ENCODE measurements at places on chromosomes 2 and 18.

DNA sequence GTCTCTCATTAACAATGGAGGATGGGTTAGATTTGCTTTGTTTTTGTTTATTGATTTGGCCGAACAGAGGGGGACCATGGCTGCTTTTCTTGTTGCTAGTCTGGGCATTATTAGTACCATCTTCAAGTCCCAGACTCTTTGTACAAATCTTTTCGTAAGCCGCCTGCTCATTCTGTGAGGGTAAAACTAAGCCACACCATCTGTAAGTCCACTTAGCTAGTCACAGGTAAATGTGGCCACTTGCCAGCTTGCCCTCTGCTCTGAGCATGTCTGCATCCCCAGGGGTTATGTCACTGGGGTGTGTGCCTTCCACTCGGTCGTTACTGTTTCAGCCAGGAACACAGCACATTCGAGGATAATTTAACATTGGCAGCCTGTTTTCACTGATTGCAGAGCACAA is 85.6 kb downstream of the SMIM21 start:
- no peak for DNase-seq

GRCh38 chr2:121626777-121627524 is 22.3 kb downstream of the CLASP1 start:
- DNase-seq, result no peak

GRCh38 chr2:173966274-173967098 is 1.3 kb upstream of the SP3 start:
- no peak for DNase-seq

- no peak for DNase-seq
Observed at GRCh38 chr2:56288838-56289580, 105.2 kb downstream of the CCDC85A start.

DNA sequence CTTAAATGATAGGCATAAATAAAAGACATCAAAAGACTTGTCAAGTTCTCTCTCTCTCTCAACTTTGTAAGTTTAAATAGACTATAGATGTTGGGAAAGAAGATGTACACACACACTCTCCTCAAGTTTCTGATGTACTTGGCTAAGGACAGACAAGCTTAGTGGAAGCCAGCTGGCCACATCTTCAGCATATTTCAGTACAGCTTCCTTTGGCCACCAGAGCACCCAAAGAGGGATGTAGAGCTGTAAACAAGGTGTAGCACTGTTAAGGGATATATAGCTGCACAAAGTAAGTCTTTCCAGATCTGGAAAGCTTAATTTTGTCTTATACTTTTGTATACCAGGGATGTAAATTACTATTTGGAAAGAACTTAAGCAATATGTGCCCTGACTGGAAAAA is 64.3 kb upstream of the MSTN start:
- no peak for DNase-seq

DNA sequence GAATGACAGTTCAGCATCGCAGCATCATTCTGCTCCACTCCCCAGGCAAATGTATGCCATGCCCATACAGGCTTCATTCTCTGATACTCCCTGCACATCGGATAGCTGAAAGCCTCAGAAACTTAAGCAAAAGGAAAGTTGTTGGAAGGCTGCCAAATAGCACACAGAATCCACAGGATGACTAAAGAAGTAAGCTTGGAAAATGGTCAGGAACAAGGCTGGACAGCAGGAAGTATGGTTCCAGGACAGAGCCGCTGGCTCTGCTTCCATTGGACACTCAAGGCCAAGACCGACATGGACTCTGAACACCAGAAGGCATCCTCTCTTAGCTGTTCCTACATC is 256.5 kb downstream of the CDH20 start:
- DNase-seq, result no peak

- DNase-seq, result no peak
Observed at GRCh38 chr2:31384771-31385276, 29.7 kb downstream of the XDH start.

DNA sequence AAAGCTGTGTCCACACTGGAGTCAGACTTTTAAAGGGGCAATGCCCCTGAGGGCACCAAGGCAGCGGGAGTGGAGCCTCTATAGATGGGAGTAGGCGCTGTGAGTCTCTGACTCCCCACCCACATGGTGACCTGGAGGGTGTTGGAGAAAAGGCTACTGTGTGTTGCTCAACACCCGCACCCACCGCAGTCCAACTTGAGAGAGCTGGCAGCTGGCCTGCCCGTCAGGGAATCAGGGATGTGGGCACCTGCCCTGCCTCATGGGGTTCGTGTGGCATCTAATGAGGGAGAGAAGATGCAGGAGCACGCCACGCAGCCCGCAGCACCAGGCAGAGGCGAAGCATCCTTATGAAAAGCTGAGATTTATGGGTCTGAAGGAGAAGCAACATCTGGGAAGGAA is 84.2 kb downstream of the KLHL29 start:
- DNase-seq, result no peak

GRCh38 chr2:3143602-3144001 is 234.0 kb downstream of the EIPR1 start:
- DNase-seq, result no peak

DNA sequence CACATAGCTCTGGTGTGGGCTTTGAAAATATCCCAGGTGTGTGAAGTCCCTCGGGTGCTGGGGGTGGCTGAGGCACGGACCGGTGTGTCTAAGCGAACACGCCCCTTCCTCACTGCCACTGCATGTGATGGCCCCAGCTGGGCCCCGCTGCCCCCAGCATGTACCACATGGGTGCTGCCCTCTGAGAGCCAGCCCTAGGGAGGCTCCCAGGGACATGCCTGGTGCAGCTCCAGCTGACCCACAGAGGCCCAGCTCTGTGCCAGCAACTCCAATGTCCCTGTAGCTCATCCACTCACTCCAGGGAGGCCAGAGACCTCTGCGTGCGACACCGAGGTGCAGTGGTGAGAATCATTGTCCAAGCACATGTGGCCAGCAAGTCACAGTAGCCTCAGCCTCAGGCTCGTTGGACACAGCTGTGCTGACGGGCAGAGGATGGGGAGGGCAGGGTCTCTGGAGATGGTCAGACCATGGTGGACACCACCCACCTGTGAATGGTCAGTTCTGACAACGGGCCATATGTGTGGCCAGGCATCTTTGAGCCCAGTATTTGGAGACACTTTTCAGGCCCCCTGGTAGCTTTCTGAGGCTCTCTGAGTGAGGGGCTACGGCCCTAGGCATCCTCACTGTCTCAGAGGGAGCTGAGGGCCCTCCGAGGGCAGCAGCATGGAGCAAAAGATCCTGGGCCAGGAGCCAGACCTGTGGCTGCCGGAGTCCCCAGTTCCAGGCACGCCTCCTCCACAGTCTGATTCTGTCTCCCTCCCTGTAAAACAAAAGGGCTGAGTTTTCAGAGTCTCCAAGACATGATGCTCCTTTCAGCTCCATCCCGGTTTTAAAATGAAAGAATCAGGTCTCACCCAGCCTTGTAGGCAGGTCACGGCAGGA is 220.7 kb downstream of the NDUFA10 start:
- no peak for DNase-seq

DNA sequence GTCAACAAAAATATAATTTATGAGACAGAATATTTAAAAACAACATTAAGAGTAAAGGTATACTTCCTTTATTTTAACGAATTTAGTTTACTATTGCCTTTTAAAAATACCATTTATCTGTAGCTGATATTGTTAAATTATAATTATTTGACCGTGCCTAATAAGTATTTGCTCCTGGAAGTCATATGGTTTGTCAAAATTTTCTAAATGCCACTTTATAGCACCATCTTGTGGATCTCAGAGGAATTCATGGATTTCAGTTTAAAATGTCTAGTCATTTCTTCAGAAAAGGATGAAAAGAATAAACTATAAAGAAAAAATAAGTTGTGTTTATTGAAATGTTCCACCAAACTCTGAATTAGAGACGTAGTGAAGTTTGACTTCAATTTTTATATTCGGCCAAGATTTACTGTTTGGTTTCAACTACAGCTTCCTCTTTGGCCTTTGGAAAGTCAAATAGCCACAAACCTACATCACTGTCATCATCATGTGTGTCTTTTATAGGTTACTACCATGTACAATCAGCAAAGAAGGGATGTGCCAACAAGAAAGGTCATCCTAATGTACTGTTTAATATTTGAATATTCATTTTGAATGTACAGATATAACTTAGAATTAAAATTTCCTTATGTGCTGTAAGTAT is 10.3 kb upstream of the FTCDNL1 start:
- DNase-seq, result no peak

- DNase-seq, result no peak
Observed at GRCh38 chr18:9354256-9354655, 19.7 kb downstream of the TWSG1 start.

- DNase-seq, result no peak
Observed at GRCh38 chr2:43619511-43619910, 17.5 kb upstream of the PLEKHH2 start.

- no peak for DNase-seq
Observed at GRCh38 chr18:58539659-58540380, 89.1 kb downstream of the ALPK2 start.

- DNase-seq, result no peak
Observed at GRCh38 chr2:61356261-61356957, 114.5 kb downstream of the USP34 start.

GRCh38 chr2:64104933-64105332 is 39.3 kb downstream of the PELI1 start:
- DNase-seq, result no peak

- no peak for DNase-seq
Observed at GRCh38 chr2:234313558-234313957, 183.3 kb downstream of the ARL4C start.

DNA sequence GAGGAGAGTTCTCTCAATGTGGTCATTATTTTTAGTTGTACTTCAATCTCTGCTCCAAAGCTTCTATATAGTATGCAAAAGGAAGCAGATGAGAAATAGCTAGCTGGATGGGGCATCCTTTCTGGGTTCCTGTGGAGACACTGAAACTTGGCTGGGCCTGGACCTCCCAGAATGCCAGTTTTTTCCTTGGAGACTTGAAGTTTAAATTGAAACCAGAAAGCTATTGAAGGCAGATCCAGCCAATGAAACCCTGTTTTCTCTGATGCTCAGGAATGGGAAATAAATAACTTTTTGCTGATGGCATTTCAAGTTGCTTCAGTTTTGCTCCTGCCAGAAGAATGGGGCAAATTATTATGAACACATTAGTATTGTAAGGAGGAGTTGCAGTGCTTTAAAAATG is 2.9 kb downstream of the SETBP1 start:
- DNase-seq, result no peak

- DNase-seq, result no peak
Observed at GRCh38 chr2:47777277-47777937, 5.5 kb upstream of the MSH6 start.

DNA sequence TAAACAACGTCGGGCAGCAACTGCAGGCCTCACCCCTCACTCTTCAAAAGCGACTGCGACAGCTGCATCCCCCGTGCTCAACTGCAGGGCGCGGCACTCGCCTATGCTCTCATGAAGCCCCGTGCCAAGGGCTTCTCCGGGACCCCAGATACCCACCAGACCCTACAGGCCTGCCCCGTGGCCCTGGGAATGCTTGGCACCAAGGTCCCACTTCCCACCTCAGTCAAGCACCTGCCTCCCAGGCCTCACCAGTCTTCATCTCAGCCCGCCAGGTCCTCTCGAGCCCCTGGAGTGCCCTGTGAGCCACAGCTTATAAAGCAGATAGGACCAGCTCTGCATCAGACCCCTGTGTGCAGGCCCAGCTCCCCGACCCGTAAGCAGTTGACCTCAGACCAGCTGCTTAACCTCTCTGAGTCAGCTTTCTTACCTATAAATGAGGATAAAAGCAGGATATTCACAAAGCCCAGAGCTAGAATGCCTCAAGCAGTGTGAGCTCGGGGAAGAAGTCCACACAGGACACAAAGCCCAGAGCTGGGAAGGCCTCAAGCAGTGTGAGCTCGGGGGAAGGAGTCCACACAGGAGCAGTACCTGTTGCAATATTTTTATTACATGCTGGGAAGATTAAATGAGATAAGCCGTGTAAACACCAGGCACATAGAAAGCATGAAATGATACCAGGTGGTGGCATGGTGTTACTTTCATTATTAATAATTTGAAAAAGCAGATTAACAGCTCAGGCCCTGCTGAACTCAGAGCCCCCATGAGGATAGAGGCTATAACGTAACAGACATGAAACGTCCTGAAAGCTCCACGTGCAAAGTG is 96.9 kb downstream of the HDAC4 start:
- no peak for DNase-seq

GRCh38 chr2:118084491-118085089 is 3.7 kb upstream of the INSIG2 start:
- no peak for DNase-seq

- DNase-seq, result no peak
Observed at GRCh38 chr18:78996741-78997490, 17.3 kb downstream of the SALL3 start.

Measured in stimulated activated CD4-positive, alpha-beta T cell treated with anti-CD3 and anti-CD28 coated beads, Interleukin-2, amount 100 ng/mL, for 24 hours (primary cell).